ENCODE measurements at places on chromosomes 2 and 18.

GRCh38 chr2:232438951-232439757, 16.8 kb upstream of the ALPI start:
- DNase-seq: peak; percentile 39

DNA sequence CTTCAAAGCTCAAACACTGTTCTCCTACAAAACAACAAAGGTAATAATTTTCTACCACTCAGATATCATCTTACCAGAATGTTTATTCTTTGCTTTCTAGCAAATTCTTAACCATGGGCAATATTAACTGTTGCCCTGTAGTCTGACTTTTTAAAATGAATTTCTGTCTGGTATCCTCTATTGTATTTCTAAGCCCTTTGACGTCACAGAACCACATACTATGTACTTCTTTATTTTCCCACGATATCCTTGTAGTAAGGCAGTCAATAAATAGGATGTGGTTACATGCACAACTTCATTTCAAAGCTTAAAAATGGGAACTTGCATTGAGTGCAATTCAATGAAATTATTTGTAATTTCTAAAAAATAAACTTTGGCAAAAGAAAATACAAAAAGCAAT, 58.7 kb downstream of the THADA start:
- DNase-seq: no peak

DNA sequence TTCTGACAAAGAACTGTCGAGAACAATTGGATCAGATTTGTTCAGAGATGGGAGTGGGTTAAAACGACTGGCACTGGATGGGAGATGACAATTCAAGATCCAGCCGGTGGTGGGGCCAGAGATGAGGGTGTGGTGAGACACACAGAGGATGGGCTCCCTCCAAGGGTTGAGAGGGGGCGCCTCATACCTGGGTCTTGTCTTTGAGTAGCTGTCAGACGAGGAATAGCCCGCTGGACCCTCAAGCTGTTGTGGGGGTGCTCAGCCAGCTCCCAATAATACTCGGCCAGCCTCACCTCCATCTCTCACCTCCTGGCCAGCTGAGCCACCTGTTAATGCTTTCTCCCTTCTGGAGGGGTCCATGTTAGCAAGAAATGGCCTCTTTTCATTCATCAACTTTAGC, 14.0 kb downstream of the INPP5D start:
- no peak for DNase-seq

DNA sequence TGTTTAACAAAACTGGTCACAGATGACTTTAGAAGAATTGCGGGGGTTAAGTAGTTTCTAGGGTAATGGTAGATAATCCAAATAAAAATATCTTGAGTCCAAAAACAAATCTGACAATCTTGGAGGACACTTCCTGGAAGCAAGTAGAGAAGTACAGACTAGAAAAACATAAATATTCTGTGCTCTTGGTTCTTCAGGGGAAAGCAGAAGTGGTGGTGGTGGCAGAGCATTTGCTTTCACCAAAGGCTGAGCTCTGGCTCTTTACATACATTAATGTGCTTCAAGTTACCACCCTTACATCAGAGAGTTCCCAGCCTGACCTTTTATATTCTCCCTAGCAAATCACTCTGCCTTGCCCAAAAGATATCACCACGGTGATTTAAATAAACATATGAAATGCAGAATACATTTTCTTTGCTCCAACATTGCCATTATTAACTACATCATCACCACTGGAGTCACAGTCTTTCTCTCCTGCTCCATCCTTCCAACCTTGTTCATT, 15.3 kb downstream of the PDE11A start:
- DNase-seq: no peak

- DNase-seq: no peak
Observed at GRCh38 chr2:211495339-211495738, 938.9 kb downstream of the CPS1 start.

Measured in activated CD4-positive, alpha-beta T cell treated with anti-CD3 and anti-CD28 coated beads, Interleukin-2, amount 50 U/mL, for 1 hour (primary cell).